ENCODE measurements at places on chromosomes 12 and 14.

DNA sequence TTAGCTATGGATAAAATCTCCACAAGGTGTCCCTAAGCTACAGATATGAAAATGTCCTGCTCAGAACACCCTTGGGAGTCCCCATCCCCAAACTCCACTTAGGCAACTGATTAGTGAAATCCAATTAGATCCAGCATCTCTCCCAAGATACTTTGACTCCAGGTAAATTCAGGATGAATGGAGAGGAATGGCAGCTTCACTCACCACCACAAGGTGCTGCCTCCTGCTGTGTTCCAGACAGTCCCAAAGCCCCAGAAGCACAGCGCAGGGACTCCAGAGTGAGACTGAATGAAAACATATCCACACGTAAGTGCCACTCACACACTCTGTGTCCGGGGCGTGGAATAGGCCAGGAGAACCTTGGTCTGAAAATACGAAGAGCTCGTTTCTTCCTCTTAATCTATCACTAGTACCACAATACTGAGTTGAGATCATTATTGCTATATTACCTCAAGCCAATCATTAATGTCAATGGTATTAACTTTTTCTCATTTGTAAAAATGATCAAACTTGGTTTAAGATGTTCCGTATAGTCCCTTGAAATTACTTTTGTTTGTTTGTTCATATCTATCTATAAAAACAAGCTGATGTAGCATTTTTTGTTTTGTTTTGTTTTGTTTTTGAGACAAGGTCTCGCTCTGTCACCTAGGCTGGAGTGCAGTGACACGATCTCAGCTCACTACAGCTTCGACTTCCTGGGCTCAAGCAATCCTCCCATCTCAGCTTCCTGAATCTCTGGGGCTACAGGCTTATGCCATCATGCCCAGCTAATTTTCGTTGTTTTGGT lies 70.0 kb upstream of the BICD1 start:
- no peaks in the 10 kb centered on the region for H3K4me1 ChIP-seq
- no peaks in the 10 kb centered on the region for H3K36me3 ChIP-seq
- no peak overlapping the region for H3K4me3 ChIP-seq
- no peak overlapping the region for H3K27ac ChIP-seq

GRCh38 chr14:62364161-62364560 lies 601.9 kb downstream of the SNAPC1 start:
- H3K4me3 ChIP-seq, result no peak overlapping the region
- H3K4me1 ChIP-seq, result no peaks in the 10 kb centered on the region
- DNase-seq, result no peak

- no peaks in the 10 kb centered on the region for H3K36me3 ChIP-seq
- no peak for DNase-seq
- H3K4me3 ChIP-seq, result no peak overlapping the region
- H3K27ac ChIP-seq, result no peak overlapping the region
- no peaks in the 10 kb centered on the region for H3K4me1 ChIP-seq
- no peaks in the 10 kb centered on the region for H3K27me3 ChIP-seq
These were observed 52.8 kb downstream of the HMGA2 start for GRCh38 chr12:65876898-65877721.

DNA sequence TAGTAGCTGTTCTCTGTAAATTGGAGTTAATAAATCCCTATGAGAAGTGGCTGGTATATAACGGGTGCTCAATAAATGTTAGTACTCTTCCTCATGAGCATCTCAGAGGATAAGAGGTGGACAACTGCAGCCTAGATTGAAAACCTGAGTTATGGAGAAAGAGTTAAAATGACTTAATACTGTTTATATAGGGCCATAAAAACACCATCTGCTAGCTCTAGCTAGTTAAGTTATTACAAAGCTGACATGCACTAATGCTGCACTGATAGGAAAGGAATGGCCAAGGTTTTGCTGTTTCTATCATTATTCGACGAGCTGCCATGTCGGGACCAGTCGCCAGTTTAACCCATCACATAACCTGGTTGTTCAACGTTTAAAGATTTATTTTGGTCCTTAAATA lies 72.0 kb upstream of the SEL1L start:
- no peak for DNase-seq
- no peaks in the 10 kb centered on the region for H3K4me1 ChIP-seq
- H3K27me3 ChIP-seq, result 0 out of 2 replicates have a peak, but pooled peaks cover 3% of the 10 kb centered on the region
- H3K27ac ChIP-seq, result no peak overlapping the region

DNA sequence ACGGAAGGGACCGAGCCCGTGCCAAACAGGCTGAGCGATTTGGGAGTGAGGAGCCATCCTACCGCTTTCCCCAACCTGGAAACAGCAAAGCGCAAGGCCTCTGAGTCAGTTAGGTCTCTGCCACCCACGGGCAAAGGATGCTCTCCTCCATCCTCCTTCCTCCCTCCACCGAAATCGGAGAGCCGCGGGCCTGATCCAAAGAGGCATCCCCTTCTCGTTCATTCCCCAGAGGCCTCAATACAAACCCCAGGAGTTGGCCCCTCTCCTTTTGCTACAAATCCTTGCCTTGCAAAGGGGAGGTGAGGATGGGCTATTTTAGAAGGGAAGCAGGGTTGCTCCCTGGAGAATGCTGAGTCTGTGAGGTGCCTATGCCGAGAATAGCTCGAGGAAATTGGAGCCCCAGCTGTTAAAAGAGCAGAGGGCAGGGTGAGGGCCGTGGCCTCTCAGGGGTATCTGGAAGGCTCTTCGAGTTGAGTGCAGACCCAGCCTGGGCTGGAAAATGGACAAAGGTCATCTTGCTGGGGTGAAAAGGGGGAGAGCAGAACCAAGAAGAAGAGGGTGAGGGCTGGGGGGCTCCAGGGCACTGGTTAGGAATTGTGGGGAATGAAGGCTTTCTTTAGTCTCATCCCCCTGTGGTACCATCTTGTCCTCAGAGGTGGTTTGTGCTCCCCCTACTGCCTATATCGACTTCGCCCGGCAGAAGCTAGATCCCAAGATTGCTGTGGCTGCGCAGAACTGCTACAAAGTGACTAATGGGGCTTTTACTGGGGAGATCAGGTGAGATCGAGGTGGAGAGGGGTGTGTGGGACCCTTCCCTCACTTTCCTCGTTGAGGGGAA lies 1.1 kb downstream of the TPI1 start:
- peaks cover 59% of the 10 kb centered on the region for H3K4me1 ChIP-seq
- no peaks in the 10 kb centered on the region for H3K27me3 ChIP-seq
- H3K36me3 ChIP-seq, result peaks cover 37% of the 10 kb centered on the region
- peak overlapping the region; percentile 90 for H3K4me3 ChIP-seq
- peak overlapping the region; percentile 98 for H3K27ac ChIP-seq

DNA sequence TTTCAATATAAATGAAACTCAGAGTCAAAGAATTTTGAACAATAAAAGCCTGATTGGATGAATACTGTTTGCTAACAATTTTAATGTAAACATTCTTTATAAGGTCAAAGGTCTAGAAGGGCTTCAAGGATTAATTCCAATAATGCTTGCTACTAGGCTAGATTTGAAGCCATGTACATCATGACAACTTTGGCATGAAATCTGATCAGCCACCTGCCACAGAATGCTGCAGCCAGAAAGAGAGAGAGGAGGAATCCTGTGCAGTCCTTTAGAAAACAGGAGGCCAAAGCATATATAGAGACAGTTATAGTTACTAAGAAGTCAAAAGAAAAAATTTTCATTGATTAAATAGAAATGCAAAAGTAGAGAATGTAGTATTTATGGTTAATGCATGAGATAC lies 47.1 kb downstream of the ABCD2 start:
- no peaks in the 10 kb centered on the region for H3K36me3 ChIP-seq
- DNase-seq, result no peak
- H3K27ac ChIP-seq, result no peak overlapping the region
- no peaks in the 10 kb centered on the region for H3K27me3 ChIP-seq
- no peaks in the 10 kb centered on the region for H3K4me1 ChIP-seq

DNA sequence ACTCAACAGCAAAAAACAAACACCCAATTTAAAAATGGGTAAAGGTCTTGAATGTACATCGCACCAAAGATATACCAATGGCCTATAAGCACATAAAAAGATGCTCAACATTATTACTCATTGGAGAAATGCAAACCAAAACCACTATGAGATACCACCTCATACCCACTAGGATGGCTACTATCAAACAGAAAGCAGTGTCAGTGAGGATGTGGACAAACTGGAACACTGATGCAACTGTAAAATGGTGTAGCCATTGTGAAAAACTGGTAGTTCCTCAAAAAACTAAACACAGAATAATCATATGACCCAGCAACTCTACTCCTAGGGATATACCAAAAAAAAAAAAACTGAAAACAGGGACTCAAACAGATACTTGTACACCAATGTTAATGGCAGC lies 49.3 kb downstream of the CDK17 start:
- peaks cover 71% of the 10 kb centered on the region for H3K4me1 ChIP-seq
- H3K36me3 ChIP-seq, result no peaks in the 10 kb centered on the region
- H3K4me3 ChIP-seq, result no peak overlapping the region
- H3K27me3 ChIP-seq, result no peaks in the 10 kb centered on the region
- H3K27ac ChIP-seq, result no peak overlapping the region

DNA sequence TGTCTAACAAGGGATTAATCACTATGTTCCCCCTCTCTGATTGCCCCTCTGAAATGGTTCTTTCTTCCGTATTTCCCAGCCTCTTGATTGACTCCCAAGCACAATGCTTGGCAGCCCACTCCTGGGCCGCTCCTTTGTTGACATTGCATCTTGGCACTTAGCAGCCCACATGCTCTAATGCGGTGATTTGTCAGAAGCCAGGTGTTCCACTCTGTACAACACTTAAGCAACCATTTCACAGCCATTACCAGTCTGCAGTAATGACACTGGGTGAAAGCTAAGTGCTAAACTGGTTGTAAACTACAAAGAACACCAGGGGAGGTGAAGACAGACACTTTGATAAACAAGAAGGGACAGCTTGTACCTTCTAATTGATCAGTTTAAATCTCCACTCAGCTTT lies 353.5 kb downstream of the TMEM132D start:
- no peak overlapping the region for H3K4me3 ChIP-seq
- no peaks in the 10 kb centered on the region for H3K27me3 ChIP-seq
- no peaks in the 10 kb centered on the region for H3K36me3 ChIP-seq
- no peak for DNase-seq

- H3K27me3 ChIP-seq, result no peaks in the 10 kb centered on the region
- H3K36me3 ChIP-seq, result no peaks in the 10 kb centered on the region
- H3K27ac ChIP-seq, result no peak overlapping the region
- no peak for DNase-seq
- no peaks in the 10 kb centered on the region for H3K4me1 ChIP-seq
These were observed 13.6 kb upstream of the GSG1 start for GRCh38 chr12:13117029-13117428.

GRCh38 chr12:116454950-116455447 lies 104.2 kb upstream of the MAP1LC3B2 start:
- no peak overlapping the region for H3K4me3 ChIP-seq
- H3K27me3 ChIP-seq, result no peaks in the 10 kb centered on the region
- DNase-seq, result peak; percentile 34

DNA sequence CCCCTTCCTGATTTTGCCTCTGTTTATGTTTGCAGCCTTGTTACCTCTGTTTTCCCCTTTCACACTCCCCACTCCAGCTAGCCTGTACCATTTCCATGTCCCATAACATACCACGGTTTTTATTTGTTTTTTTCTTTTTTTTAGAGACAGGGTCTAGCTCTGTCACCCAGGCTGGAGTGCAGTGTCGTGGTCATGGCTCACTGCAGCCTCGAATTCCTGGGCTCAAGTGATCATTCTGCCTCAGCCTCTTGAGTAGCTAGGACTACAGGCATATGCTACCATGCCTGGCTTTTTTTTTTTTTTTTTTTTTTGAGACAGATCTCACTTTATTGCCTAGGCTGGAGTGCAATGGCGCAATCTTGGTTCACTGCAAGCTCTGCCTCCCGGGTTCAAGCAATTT lies 18.4 kb upstream of the SAMD4A start:
- H3K4me3 ChIP-seq, result no peak overlapping the region
- H3K27ac ChIP-seq, result no peak overlapping the region
- no peaks in the 10 kb centered on the region for H3K27me3 ChIP-seq
- no peak for DNase-seq

- no peak overlapping the region for H3K27ac ChIP-seq
- no peaks in the 10 kb centered on the region for H3K36me3 ChIP-seq
- no peaks in the 10 kb centered on the region for H3K4me1 ChIP-seq
- DNase-seq, result no peak
These were observed 551.9 kb upstream of the TBX3 start for GRCh38 chr12:115235880-115236279.

- no peak for DNase-seq
- no peaks in the 10 kb centered on the region for H3K4me1 ChIP-seq
- no peaks in the 10 kb centered on the region for H3K36me3 ChIP-seq
- no peak overlapping the region for H3K27ac ChIP-seq
- H3K27me3 ChIP-seq, result no peaks in the 10 kb centered on the region
These were observed 245.0 kb downstream of the CHST11 start for GRCh38 chr12:104701756-104702155.

GRCh38 chr12:64724201-64724745 lies 34.9 kb downstream of the GNS start:
- no peak overlapping the region for H3K27ac ChIP-seq
- H3K4me1 ChIP-seq, result no peaks in the 10 kb centered on the region
- no peaks in the 10 kb centered on the region for H3K27me3 ChIP-seq
- no peak overlapping the region for H3K4me3 ChIP-seq
- no peak for DNase-seq

DNA sequence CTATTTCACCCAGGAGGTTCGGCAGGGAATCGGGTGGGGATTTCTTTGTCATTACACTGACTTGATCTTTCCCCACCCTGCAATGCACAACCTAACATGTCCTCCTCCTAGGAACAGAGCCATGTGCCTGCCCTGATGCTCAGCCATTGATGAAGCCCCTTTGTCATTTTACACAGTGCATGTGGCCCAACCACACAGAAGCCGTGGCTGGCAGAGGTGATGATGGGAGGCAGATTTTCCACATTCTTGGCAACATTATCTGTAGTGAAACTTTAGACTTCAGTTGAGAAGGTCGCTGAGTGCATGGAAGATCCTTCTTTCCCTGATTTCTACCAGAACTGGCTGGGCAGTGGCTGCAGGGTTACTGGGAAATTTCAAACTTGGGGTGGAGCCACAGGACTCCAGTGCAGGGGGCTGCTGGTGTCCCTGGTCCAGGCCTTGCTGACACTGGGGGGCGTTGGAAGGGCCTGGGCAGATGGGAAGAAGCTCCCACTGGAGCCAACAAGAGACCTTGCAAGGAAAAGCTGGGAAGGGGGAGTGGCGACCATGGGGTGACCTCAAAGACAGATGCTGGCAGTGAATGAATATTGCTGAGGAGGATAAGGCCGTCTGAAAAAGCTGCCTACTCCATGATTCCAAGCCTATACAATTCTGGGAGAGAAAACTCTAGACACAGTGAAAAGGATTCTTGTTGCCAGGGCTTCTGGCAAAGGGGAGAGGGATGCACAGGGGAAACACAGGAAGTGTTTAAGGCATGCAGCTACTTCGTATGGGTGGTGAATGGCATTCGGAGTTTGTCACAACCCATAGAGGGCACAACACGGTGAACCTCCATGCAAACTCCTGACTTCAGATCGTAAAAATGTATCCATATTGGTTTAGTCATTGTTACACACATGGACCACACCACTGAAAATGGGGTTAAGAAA lies 41.8 kb upstream of the P2RX7 start:
- no peaks in the 10 kb centered on the region for H3K27me3 ChIP-seq
- H3K27ac ChIP-seq, result no peak overlapping the region
- peaks cover 11% of the 10 kb centered on the region for H3K4me1 ChIP-seq

GRCh38 chr12:58204071-58204470 lies 262.7 kb downstream of the ATP23 start:
- no peaks in the 10 kb centered on the region for H3K4me1 ChIP-seq
- H3K4me3 ChIP-seq, result no peak overlapping the region
- H3K27ac ChIP-seq, result no peak overlapping the region
- DNase-seq, result no peak
- no peaks in the 10 kb centered on the region for H3K27me3 ChIP-seq
